ENCODE measurements at places on chromosomes 7 and 10.

GRCh38 chr10:119862524-119862923, 10.1 kb downstream of the MCMBP start:
- no peak for DNase-seq

DNA sequence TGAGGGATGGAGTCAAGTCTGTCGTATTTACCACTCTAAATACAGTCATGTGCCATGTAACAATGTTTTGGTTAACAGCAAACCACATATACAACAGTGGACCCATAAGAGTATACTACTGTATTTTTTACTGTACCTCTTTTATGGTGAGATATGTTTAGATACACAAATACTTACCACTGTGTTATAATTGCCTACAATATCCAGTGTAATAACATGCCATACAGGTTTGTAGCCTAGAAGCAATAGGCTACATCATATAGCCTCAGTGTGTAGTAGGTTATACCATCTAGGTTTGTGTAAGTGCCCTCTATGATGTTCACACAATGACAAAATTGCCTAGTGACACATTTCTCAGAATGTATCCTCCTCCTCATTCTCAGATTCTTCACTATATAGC, 110.4 kb downstream of the FAM107B start:
- DNase-seq = no peak

- DNase-seq = no peak
These were observed 301.0 kb upstream of the NPVF start for GRCh38 chr7:25529320-25529719.

- no peak for DNase-seq
These were observed 170.9 kb upstream of the CDK1 start for GRCh38 chr10:60607372-60607771.

GRCh38 chr7:51539840-51540239, 223.2 kb upstream of the COBL start:
- no peak for DNase-seq

DNA sequence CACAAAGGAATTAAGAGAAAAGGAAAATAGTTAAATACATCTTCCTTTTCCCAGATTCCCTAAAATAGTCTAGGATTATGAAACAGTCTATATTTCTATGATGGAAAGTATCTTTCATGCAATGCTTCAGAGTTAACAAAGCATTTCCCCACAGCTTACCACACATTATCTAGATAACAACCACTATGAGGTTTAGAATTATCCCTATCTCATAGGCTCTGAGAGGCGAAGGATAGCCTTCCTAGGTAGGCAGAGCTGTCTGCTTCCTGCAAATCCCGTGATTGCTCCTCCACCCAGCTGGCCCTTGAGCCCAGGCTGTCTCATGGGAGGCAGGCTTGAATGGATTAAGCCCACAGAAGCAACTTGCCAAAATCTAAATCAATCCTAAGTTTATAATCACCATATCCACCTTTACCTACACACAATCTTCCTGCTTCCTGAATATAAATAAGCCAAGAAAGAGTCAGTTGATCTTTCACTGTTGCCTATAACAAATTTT, 321.4 kb upstream of the AOAH start:
- DNase-seq = no peak

All from CD4-positive, alpha-beta T cell treated with Interferon alpha-2 for 1 hour (primary cell).